ENCODE measurements at places on chromosomes 12 and 14.
A peak's percentile ranks its signal among the peaks of the same experiment; 100 is the strongest.

DNA sequence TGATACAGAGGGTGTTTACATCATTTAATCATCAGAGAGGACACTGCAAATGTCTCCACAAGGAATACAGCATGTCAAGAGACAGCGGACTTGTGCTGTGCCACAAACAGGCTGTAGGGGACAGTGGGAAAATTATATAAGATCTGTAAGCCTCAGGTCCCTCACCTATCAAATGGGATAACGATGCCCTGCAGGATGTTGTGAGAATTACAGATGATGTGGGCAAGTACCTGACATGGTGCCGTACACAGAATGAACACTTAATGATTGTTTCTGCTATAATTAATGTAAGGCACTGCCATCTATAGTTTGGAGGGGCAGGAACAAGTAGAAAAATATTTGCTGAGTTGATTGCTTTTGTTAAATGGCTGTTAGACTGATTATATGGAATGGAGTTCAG lies 81.9 kb upstream of the GTF2A1 start:
- no peak for DNase-seq

DNA sequence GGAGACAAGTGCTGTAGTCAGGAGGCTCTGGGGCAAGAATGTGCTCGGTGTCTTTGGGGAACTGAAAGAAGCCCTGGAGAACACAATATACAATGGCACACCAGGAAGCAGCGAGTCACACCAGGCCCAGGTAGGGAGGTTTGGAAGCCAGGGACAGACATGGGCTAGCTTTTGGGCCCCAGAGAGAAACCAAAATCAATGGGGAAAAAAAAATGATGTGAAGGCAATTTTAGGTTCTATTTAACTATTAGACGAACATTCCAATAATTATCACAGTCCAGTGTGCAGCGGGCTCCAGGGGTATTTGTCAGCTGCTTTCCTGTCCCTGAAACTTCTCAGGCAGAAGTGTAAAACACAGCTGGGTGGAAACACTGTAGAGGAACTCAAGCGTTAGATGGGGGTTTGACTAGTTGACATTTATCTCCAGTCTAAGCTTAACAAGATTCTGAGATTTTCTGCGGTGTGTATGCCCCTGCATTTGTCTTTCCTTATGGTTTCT lies 21.8 kb upstream of the EGLN3 start:
- no peak for DNase-seq

- no peak for DNase-seq
Observed at GRCh38 chr12:8014836-8015235, 17.7 kb upstream of the FOXJ2 start.

DNA sequence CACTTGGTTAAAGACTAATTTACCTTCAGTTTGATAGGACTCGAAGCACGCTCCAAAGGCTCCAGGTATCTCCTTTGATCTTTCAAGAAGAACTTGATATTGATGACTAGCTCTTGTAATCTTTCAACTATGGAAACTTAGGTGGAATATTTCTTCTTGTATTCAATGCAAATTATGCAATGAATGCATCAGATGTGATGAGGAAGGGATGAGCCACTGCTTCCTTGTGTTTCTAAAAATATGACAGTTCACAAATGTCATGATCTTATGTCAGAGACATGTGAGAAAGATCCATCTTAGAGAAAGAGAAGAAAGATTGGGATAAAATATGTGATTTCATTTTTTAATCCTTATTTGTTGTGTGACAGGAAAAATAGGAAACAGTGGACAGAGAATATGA lies 9.9 kb downstream of the RNASE9 start:
- DNase-seq = no peak

DNA sequence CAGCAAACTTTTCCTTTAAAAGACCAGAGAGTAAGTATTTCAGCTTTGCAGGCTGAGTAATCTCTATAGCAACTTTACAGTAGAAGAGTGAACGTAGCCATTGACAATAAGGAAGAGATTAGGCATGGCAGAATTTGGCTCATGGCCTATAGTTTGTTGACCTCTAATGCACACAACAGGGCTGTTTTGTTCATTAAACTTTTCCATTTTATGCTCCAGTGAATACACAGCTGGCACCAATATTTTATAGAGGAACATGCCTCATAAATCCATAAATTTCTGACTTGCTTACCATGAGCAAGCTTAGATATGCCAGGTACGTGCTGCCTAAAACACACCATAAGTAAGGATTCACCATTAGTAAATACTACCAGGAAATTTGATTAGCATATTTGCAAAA lies 609.0 kb upstream of the STXBP6 start:
- no peak for DNase-seq

DNA sequence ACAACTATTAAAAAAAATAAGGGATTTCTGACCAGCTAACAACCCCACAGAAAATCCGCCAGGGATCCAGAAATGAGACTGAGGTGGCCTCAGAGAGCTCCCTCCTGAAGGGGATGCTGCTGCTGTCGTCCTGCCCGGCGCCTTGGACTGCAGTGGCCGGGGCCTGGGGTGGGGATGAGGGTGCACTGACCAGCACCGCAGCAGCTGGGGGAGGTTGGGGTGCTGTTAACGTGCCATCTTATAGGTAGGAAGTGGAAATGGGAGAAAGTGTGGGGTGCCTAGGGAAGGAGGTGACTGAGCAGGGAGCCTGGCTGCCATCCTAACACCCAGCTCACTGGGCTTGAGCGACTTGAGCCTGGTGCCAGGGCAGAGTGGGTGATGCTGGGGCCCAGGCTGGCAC lies 32.0 kb downstream of the DDX11 start:
- no peak for DNase-seq

- no peak for DNase-seq
Observed at GRCh38 chr14:61346793-61347192, 25.4 kb downstream of the PRKCH start.

DNA sequence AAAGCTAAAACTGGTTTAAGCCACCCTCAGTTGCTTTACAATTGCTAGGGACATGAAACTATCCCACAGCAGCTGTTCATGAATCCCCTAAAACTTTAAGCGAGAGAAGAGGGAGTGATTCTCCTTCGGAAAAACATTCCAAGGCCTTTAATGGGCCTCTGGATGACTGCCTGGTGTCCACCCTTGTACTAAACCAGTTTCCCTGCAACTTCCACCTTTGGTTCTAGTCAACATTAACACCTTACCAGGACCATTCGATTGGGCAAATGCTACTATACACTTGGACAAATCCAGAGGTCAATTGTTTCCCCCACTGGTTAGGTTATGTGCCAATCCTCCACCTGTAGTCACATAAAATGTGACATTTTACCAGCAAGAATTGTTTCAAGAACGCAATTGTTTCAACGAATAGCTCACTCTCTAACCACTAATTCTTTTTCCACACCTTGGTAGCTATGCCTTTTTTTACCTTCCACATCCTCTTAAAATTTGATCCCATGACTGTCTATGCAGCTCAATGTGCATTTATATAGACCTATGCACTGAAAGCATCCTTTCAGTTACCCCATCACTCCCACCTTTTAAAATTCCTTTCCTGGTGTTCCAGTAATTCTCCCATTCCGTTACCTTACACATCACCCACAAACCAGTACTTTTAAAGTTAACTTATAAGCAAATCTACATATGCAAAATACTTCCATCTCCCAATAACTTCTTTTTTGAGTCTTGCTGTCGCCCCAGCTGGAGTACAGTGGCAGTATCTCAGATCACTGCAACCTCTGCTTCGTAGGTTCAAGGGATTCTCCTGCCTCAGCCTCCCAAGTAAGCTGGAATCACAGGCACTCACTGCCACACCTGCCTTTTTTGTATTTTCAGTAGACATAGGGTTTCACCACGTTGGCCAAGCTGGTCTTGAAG lies 3.6 kb downstream of the UBC start:
- DNase-seq = no peak

- DNase-seq = peak; percentile 73
Observed at GRCh38 chr14:99731547-99732435, 47.7 kb downstream of the CYP46A1 start.

Measured in spleen (tissue), 13 donors.